ENCODE measurements at places on chromosomes 1 and 21. TPM values are rescaled to one million over a fixed set of nuclear protein-coding genes. Genes with fewer than 3 reads are reported as not detected.
A peak's percentile ranks its signal among the peaks of the same experiment; 100 is the strongest.

DNA sequence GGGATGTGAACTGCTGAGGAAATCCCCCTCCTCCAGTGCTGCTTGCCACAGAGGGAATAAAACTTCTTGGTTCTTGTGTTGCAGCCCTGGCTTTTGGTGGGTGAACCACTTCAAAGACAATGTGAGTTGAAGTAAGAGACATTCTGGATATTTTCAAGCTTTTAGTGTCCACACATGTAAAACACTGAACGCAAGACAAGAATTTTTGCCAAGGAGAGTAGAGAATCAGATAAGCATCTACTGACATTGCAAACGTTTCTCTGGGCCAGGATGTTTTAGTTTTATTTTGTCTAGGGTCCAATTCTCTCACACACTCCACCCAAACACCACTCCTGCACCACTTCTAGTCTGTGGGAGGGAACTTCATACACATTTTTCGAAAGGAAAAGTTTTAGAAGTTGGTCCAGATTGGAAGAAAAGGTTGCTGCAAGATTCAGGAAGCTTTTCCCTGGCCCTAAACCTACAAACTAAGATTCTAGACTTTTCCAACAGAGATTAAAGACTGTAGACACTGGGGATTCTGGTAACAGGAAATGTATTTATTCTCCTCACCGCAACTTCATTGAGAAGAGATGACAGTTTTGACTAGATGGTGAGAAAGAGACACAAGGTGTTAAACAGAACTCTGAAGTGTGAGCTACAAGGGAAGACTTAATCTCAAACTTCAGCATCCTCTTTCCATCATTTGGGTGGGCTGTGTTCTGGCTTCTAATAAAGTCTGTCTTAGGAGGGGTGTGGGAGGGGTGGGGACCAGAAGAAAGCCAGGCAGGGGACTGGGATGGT is 16.1 kb downstream of the FASLG start:
- DNase-seq = no peak

The ANKRD35 gene
- total RNA-seq = 0.22 TPM

- DNase-seq = no peak
Measured at GRCh38 chr1:161499099-161500039, 5.9 kb upstream of the FCGR2A start.

The SLC44A5 gene
- 5.8 TPM for total RNA-seq

GRCh38 chr1:22646384-22646783 is 3.0 kb downstream of the C1QC start:
- DNase-seq = no peak

- DNase-seq = no peak
Measured at GRCh38 chr21:35829067-35829466, 231.3 kb downstream of the SETD4 start.

- no peak for DNase-seq
Measured at GRCh38 chr1:112322983-112323678, 72.9 kb upstream of the CTTNBP2NL start.

- no peak for DNase-seq
Measured at GRCh38 chr1:40896482-40896881, 34.3 kb upstream of the CITED4 start.

DNA sequence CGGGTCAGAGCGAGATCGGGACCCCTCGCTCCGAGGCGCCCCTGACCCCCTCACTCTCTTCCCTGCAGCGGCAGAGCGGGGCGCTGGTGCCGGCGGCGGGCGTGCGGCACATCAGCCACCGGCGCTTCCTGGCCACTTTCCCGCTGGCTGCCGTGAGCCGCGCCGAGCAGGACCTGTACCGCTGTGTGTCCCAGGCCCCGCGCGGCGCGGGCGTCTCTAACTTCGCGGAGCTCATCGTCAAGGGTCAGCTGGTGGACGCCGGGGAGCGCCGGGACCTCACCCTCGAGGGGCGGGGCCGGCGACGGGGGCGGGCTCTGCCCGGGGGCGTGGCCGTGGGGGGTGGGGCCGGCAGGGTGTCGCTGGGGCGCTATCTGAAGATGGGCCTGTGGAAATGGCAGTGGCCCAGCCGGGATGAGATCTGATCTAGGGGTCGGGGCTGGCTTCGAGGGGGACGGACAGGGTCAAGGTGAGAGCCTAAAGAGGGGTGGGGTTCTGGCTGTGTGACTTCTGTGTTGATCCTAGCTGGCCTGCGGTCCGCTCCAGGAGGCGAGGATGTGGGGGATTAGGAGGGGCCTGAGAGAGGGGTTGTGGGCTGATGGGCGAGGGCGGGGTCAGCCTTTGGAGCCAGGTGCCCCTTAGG is 23.6 kb downstream of the PTPRU start:
- no peak for DNase-seq

DNA sequence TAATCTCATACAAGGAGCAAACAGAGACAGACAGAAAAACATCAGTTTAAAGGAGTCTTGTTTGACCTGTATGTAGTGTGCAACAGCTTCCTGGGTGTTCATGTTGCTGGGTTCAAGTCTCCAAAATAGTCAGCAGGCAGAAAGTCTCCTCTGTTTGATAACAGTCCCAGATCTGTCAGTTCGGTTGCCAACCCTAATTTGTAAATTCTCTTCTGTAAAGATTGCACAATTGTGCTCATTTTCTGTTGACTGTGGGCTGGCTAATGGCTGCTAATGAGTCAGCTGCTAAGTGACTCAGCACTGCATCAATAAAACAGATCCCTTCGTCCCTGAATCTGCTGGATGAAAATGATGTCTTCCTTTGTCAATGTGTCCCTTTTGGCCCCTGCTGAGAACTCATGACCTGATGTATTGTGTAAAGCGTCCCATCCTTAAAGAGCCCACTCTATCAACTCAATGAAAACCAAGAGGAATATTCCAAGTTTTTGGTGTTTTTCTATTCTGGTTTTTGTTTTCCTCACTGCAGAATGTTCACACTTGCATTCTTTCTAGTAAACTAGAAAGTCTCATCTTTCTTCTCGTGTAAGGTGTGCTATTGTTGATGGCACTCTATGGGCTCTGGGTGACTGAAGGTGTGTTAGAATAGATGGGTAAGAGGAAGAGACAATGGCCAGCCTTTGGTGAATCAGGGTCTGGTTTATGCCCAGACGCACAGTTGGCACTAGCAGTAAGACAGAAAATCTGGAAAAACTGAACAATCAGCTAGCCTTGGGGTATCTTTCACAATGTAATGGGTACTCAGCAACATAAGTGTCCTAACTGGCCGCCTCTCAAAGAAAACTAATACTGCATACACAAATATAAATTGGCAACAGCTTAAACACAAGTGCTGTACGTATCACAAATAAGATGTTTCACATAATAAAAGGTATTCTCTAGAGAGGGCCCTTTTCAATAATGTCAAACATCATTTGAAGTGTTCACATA is 75.1 kb upstream of the SIPA1L2 start:
- peak; percentile 31 for DNase-seq

GRCh38 chr1:102776071-102776470 is 332.3 kb downstream of the COL11A1 start:
- DNase-seq = no peak

GRCh38 chr1:176754676-176755075 is 291.7 kb downstream of the PAPPA2 start:
- DNase-seq = no peak

GRCh38 chr1:110341146-110341871 is 2.1 kb downstream of the RBM15 start:
- no peak for DNase-seq

The BEST4 gene
- total RNA-seq = not detected

- no peak for DNase-seq
Measured at GRCh38 chr1:74245168-74245772, 10.1 kb downstream of the TNNI3K start.

The VAV3 gene
- 38.2 TPM for total RNA-seq

DNA sequence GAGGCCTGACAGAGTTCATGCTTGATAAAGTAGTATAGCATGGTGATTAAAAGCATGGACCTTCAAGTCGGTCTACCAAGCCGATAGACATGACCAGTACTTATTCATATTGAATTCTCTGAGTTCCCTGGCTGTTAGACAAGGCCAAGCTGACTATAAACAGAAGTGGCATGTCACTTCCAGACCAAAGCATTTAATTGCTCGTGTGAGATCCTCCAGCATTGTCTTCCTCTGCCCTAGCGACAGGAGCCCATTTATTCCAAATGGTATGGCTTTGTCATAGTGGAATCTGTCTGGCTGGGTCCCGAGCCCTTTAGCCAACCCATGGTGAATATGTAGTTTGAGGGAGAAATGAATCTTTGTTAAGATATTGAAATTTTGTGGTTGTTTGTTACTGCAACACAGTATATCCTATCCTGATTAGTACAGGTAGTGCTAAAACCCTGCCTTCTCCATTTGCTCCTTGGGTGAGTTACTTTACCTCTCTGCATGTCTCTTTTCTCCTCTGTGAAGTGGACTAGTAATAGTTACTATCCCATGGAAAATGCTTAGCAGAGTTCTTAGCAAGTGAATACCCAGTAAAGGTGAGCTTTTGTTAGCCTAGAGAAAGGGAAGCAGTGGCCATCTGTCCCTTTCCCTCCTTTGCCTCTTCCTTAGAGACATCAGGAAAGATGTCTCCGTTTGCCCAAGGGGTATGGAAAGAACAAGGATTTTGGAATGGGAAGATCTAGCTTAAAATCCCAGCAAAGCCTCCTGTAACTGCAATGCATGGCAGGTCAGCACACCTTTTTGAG is 77.6 kb upstream of the CD1D start:
- no peak for DNase-seq

DNA sequence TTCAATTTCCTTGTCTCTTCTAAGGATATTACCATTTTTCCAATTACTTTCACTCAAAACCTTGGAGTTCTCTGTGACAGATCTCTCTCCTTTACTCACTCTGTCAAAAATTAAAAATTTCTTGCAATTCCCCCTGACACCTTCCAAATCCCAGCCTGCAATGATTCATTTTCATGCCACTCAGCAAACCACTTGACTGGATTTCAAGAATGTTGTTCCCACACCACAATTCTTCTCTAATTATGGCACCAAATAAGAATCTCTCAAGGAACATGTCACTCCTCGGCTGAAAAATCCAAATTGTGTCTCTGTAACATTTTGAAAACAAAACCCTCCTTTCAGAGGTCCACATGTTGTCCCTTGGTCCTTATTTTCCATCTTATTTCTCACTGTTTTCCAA is 438.9 kb upstream of the ZP4 start:
- DNase-seq = no peak

- no peak for DNase-seq
Measured at GRCh38 chr1:173946380-173946921, 29.3 kb upstream of the SERPINC1 start.

The PLEKHA6 gene
- 94.9 TPM for total RNA-seq

The BMP8B gene
- total RNA-seq = 6.2 TPM

- DNase-seq = peak; percentile 8
Measured at GRCh38 chr1:11320153-11320936, 47.3 kb downstream of the UBIAD1 start.

DNA sequence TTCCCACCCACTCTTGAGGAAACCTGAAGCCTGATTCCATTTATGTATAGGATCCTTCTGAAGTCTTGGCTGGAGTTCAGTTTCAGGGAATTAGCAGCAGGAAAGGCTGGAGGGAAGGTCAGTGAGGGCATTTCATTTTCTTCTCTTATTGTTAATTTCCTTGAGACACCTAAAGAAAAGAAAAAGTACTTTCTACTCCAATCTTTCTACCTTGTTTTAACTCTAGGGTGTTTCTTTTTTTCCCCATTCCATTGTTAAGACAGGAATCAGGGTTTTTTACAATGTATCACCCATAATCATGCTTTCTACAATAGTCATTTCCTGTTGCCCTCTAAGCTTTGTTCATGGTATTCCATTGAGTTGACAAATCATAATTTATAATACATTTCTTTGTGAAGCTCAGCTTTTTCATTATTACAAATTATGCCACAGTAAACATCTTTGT is 27.4 kb downstream of the SNRPE start:
- no peak for DNase-seq

GRCh38 chr1:44934791-44935190 is 51.6 kb downstream of the EIF2B3 start:
- no peak for DNase-seq

- DNase-seq = no peak
Measured at GRCh38 chr1:100343897-100344296, 8.4 kb upstream of the CDC14A start.

- DNase-seq = no peak
Measured at GRCh38 chr1:111756124-111756513, 418 bp downstream of the DDX20 start.

GRCh38 chr1:97745912-97746311 is 174.9 kb downstream of the DPYD start:
- no peak for DNase-seq

The FAM163A gene
- not detected for total RNA-seq

DNA sequence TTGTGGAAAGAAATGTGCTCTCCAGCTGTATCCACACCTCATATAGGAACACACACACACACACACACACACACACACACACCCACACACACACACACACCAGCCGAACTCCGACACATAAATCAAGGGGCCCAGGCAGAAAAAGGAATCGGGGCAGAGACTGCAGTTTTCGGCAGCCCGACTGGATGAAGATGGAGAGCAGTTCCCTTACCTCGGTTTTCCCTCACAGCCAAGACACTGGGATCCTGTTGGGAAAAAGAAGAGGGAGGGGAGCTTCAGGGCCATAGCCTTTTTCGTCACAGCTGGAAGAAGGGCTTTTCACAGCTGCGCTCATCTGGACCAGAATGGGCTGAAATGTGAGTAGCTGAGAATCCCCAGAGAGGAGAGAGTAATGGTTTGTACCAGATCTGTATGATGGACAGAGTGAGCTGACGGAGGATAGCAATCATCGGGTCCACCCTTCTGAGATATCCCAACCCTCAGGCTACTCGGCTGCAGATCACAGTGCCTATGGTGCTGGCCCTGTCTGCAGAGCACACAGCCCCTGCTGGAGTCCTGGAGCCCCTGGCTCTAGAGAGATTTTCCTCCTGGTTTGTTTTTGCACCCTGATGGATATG is 37.7 kb downstream of the PIK3C2B start:
- DNase-seq = no peak

GRCh38 chr1:212760126-212760823 is 31.3 kb downstream of the NSL1 start:
- peak; percentile 58 for DNase-seq

GRCh38 chr1:217137210-217137881 is 414.1 kb upstream of the ESRRG start:
- DNase-seq = no peak

The ERG gene
- not detected for total RNA-seq

The NHLH2 gene
- not detected for total RNA-seq

DNA sequence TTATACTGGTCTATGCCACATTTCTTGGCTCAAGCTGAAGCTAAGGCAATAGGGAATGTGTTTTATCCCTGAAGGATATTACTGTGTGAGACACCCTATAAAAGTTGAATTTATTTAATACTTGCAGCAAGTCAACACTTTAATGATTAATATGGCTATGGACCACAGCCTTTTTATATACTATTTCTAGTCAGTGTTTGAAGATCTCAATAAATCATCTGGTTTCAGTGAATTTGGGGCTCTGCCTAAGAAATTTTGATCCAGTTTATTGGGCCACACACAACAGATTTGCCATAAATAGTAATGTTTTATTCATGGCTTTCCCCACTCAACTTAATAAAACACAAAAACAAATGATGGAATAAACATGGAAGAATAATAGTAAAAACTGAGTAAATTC is 698.3 kb downstream of the ADGRL2 start:
- DNase-seq = no peak

GRCh38 chr1:23824711-23825075 is 536 bp downstream of the HMGCL start:
- no peak for DNase-seq
